ENCODE measurements at places on chromosomes 12 and 14.

- DNase-seq: peak; percentile 46
Measured at GRCh38 chr12:131929581-131930456, 743 bp downstream of the PUS1 start.

- DNase-seq: peak; percentile 7
Measured at GRCh38 chr12:55072083-55072482, 52.3 kb downstream of the NEUROD4 start.

DNA sequence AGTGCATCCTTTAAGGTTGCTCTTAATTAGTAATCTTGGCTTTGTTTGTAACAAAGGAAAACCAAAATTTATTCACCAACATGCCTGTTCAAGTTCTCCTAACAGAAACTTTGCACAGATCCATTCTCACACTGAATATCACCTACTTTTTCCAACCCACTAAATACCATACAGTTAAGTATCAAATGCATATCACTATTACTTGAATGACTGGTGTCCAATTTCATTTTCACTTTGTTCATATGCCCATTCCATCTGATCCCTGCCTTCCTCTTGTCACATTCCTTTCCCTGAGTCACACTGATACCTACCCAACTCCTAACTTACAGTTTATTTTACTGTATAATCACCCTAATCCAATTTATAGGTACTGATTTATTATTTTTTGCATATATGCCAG lies 286.4 kb downstream of the NELL2 start:
- no peak for DNase-seq

- no peak for DNase-seq
Measured at GRCh38 chr12:47611906-47612305, 93.9 kb downstream of the RPAP3 start.

- DNase-seq: peak; percentile 62
Measured at GRCh38 chr12:11581179-11581755, 68.2 kb upstream of the ETV6 start.
